ENCODE measurements at places on chromosomes 3 and 15.

DNA sequence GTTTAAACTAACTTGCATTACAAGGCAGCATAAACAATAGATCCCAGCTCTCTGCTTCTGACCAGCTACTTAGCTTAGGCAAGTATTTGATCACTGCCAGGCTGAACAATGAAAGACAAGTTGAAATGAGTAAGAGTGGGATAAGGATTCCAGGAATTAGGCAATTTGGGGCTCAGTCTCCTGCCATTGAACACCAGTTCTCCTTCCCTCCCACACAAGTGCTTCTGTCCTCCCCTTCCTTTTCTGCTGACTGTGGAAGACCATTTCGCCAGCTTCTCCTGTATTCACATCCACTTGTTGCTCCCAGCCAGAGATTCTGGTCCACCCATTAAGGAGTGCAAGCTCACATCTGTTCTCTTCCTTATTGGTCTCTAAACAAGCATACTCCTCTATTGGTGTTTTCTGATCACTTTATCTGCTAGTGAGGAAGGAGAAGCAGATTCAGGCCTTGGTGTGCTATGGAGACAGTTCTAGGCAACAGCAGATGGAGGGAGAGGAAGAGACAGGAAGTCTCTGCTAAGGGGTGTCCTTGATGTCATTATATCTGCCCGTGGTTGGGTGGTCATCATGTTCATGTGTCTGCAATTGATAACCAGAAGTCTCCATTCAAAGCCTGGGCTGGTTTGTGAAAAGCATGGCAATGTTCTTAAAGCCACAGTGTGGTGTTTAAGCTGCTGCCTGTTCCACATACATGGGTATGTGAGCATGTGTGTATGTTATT, 121.5 kb downstream of the PLCL2 start:
- DNase-seq: no peak

- DNase-seq: no peak
These were observed 12.1 kb downstream of the LACTB start for GRCh38 chr15:63133786-63134185.

GRCh38 chr15:95880031-95880570, 450.4 kb upstream of the NR2F2 start:
- DNase-seq: no peak

DNA sequence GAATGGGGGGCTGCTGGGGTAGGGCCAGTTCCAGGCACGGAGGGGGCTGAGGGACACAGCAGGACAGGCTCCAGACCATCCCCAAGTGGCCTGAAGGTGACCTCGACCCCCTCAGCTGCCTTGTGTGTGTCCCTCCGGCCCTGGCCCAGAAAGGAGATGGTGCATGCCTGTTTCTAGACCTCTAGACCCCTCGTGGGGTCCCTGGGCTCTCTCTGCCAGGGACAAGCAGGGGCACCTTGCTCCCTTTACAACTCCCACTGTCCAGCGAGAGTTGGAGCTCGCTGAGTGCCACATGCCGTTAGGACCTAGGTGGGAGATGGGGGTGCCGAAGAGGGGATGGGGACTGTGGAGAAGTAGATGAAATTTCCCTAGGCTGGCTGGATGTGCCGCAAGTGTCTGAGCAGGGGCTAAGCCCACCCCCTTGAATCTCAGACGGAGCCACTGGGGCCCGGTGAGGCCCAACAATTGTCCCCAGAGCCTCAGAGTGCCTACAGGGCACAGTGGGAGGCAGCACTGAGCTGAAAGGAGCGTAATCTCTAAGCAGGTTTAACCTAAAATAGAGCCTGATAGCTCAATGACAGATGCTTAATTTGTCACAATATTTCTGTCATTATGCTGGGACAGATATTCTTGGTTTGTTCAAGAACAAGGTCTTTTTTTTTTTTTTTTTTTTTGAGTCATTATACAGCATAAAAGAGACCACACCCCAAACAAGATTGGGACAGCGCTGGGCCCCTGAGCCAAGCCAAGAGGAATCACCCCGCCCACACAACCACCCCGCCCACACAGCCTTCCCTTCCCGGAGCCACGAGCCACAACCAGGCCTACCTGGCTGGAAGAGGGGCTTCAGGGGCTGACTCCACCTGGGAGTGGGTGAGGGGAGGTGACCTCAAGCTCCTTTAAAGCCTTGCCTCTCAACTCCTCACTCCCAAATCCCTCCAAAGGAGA, 23.6 kb upstream of the KLF13 start:
- no peak for DNase-seq

- DNase-seq: no peak
These were observed 10.9 kb downstream of the SMAD3 start for GRCh38 chr15:67076147-67076843.

GRCh38 chr3:72768936-72769335, 79.3 kb downstream of the SHQ1 start:
- DNase-seq: no peak

- DNase-seq: no peak
These were observed 169.3 kb upstream of the STAC start for GRCh38 chr3:36210840-36211651.

DNA sequence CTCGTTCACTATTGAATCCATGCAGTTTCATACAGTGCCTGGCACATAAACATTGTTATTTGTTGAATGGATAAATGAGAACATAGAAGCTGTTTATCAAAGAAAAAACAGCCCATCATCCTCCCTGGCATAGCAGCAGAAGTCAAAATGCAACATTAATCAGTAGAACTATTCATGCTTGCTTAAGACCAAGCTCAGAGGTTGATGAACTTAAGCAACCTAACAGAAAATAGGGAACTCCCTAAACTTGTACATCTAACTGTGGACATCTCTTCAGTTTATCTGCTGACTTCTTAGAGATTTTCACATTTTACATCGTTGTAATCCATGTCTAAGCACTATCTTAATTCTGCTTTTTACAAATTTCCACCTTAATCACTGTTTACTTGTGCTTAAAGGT, 29.2 kb downstream of the SENP8 start:
- DNase-seq: no peak

GRCh38 chr3:120561251-120562045, 34.7 kb upstream of the NDUFB4 start:
- DNase-seq: peak; percentile 77

DNA sequence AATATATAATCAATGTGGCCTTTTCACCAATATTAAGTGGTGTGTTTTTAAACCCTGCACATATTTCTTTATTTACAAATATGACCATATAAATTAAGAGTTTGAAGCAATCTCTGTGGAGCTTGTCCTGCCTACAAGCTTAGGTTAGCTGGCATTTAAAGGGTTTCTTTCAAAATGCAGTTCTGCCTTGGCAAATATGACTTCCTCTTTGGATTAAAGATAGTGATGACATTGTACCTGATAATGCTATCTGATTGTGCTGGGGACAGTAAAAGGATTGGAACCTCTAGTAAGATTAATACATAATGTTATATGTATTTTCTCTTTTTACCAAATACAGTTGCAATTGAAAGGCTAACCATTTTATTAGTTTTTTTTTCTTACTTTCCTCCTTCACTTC, 249.1 kb downstream of the OTOL1 start:
- no peak for DNase-seq

DNA sequence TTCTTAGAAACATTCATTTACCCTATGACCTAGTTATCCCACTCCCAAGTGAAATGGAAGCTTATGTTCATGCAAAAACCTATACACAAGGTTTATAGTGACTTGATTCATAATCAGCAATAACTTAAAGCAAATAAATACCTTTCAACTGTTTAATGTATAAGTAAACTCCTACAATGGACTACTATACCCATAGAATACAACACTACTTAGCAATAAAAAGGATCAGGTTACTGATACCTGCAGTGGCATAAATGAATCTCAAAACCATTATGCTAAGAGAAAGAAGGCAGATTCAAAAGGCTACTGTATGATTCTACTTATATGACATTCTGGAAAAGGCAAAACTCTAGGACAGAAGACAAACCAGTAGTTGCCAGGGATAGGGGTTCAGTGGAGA, 8.3 kb upstream of the POLR2M start:
- DNase-seq: no peak

DNA sequence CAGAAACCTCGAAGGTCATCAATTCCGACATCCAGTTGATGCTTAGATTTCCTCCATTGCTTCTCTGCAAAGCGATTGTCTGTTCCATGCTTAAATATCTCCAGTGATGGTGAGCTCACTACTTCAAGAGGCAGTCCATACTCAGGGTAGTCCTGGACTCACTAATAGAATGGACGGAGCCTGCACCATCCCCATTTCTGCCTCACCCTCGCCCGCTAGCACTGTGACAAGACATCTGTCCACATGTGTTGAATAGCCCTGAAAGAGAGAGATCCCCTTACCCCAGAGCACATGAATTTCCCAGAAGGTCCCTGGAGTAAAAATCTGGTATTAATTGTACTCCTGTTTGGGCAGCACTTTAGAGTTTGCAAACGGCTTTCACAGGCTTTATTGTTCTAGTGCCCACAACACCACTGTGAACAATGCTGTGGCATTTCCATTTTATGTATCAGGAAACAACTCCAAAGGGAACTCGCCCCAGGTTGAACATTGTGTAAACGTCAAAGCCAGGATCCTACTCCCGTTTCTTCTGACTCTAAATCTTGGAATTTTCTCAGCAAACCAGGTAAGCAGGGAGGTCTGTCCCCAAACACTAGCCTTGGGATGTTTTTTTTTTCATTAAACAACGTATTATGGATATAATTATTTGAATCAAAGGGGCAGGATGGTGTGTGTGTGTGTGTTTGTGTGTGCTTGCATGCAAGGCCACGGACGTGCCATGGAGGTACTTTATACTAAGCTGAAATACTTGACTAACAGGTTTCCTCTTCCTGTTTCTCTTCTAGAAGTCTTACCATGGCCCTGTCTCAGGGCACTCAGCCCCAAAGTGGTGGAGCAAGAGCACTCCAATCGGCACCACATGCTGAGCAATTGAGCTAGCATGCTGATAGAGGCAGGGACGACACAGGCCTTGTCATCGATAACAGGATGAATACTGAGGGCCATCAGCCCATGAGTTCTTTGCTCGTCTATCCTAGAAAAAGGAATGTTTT, 198.3 kb downstream of the OPA1 start:
- no peak for DNase-seq

GRCh38 chr3:182490596-182491491, 302.5 kb upstream of the ATP11B start:
- DNase-seq: peak; percentile 18

DNA sequence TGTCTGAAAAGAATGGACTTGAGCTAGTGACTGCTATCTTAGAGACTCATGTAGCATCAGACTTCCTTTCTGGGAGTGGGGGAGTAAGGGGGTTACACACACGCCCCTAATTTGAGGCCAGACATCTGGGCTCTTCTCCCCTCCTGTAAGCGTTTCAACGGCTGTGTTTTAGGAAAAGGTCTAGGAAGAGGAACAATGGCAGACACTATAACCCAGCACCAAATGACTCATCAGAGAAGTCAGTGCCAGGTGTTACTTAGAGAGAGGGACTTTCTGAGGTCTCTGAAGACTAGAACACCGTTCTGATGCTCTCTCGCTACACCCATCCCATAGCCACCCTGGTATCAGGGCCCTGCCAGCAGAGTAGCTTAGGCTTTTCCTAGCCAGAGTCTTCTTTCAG, 65.5 kb downstream of the SSUH2 start:
- DNase-seq: no peak

GRCh38 chr3:4906107-4906621, 73.1 kb upstream of the BHLHE40 start:
- DNase-seq: no peak

GRCh38 chr3:177443469-177443868, 246.2 kb upstream of the TBL1XR1 start:
- no peak for DNase-seq

GRCh38 chr3:13080591-13080990, 7.4 kb upstream of the IQSEC1 start:
- DNase-seq: no peak

DNA sequence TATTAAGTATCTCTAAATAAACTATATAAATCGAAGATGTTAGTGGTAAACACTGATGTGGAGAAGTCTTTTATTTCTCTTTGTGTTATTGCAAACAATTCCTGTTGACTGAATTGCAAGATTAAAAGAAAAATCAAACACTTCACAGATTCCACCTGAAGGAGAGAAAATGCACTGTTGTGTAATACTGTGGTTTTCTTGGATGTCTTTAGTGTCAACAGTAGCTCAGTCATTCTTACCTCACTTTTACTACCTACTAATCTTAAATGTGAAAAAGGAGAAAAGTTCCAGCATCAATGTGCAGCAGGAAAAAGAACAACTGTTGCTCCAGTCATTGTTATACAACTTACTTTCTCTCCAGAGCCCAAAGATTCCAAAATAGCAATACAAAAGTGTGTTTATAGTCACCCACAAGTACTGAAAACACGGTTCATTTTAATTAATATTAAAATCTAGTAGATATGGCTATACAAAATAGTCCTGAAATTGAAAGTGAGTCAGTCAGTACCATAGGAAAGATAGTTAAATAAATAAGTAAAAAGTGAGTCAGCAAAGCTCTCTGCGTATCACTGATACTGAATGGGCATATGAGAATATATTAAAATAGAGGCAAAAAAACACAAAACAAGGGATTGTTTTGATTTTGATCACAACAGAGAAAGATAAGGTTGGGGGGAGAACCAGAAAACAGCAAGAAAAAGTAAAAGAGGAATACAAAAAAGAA, 90.5 kb upstream of the CSPG5 start:
- no peak for DNase-seq

- no peak for DNase-seq
These were observed 6.3 kb downstream of the EIF4A2 start for GRCh38 chr3:186789554-186790260.

- DNase-seq: no peak
These were observed 84.0 kb upstream of the OSBPL11 start for GRCh38 chr3:125679258-125679657.

GRCh38 chr15:51601801-51602200, 20.8 kb downstream of the DMXL2 start:
- DNase-seq: no peak

DNA sequence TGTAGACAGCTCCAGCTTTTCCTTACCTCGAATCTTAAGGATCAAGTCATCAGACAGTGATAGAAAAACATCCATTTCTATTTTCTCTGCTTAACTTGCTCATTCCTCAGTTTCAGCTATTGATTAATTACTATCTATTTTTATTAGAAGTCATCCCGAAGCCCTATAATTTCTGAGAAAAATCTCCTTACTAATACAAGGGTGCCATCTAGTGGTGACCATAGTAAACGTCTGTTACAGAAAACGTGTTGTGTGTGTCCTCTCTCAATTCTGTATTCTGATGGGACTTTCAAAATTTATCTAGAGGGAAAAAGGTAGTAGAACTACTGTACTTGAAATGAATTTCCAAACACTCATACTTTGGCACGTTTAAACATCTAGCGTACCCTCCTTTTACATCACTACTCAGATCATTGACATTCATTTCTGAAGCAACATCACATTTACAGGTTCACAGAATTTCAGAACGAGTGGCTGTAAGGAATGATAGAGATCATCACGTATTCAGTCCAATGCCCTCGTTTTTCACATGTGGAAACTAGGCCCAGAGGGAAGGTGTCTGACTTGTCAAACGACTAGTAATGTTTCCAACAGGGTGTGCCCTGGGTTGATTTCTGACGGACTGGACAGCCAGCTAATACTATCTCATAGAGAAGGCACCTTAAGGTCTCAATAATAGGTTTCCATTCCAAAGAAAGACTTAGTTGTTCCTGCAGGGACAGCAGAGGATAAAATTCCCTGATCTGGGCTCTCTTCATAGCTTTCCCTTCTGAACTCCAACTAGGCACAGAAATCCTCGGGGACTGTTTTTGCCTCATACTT, 25.6 kb downstream of the HACD2 start:
- peak; percentile 13 for DNase-seq
